Activated T-helper 17 cell treated with anti-CD3 and anti-CD28 coated beads, Interleukin-2, amount 50 U/mL, for 72 hours (primary cell): ENCODE measurements at places on chromosomes 5 and 9.

- no peak for ATAC-seq
These were observed 274.6 kb downstream of the TMEM38B start for GRCh38 chr9:105968811-105969466.

- no peak for ATAC-seq
These were observed 443.5 kb downstream of the PLK2 start for GRCh38 chr5:58016358-58016757.

DNA sequence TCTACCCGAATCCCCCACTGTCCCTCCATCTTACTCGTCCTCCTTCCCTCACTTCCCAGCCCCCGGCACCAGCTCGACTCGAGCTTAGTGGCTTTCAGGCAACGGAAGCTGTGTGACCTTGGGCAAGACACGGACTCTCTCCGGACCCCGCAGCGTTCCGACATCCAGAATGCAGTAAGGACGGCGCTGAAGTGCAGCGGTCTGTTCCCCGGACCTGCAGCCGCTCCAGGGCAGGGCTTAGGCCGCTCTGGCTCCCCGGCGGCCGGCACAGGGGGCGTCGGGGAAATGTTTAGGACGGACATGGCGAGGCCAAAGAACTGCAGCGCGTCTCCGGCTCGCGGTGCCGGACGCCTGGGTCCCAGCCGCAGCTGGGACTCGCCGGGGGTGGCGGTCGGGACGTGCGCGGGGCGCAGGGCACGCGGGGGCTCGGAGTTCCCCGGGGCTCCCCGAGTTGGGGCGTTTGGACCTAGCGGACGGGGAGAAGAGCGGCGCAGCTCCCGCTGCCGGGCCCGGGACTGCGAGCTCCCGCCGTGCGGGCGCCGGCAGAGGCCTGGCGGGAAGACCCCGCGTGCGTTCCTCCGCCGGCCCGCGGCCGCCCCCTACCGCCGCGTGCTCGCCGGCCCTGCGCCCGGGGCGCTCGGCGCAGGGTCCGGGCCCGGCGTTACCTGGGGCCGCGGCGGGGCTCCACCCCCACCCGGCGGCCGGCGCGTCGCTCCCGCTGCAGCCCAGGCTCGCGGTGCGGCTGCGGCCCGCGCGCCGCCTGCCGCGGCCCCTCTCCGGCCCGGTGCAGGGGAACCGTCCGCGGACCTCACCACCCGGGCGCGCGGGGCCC lies 5.6 kb upstream of the RNF44 start:
- peak; percentile 42 for ATAC-seq

DNA sequence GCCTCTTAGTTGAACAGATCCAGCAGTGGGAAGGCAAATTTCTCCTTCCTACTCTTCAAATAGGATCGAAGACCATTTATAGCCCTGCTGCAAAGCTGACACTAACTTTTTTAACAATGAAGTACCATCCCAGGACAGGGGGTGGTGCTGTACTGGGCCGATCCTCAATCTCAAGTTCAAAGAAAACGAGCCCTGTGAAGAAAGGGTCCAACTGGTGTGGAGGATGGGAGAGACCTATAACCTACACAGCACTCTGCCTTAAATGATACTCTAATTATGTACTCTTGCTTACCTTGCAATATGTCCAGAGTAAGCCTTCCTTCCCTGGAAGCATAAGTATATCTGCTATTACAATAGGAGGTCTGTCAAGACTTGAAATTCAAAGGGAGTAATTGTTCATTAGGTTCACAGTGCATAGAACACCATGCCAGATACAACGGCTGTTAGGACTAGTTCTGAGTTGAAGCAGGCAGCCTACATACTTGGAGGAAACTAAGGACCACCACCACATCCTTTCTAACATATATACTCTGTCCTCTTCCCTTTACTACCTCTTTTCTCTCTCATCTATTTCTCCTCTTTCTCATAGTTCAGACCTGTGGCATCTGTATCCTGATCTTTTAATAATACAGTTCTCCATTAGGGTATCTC lies 6.2 kb downstream of the ETF1 start:
- ATAC-seq, result no peak

DNA sequence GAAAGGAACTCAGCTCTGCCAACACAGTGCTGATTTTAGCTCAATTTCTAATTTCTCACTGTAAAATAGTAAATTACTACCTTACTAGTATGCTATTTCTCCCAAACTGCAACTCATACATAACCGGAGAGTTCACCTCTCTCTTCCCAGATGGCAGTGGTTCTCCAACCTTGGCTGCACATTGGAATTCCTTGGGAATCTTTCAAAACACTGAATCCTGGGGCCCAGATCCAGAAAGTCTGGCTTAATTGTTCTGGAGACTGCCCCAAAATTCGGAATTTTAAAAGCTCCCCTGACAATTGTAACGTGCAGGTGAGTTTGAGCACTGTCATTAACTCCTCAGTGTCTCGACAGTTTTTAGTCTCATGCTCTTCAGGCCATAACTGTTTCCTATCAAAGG lies 100.3 kb downstream of the SLC1A3 start:
- ATAC-seq, result no peak

- ATAC-seq, result no peak
These were observed 294.2 kb upstream of the PTGER4 start for GRCh38 chr5:40385544-40385943.

DNA sequence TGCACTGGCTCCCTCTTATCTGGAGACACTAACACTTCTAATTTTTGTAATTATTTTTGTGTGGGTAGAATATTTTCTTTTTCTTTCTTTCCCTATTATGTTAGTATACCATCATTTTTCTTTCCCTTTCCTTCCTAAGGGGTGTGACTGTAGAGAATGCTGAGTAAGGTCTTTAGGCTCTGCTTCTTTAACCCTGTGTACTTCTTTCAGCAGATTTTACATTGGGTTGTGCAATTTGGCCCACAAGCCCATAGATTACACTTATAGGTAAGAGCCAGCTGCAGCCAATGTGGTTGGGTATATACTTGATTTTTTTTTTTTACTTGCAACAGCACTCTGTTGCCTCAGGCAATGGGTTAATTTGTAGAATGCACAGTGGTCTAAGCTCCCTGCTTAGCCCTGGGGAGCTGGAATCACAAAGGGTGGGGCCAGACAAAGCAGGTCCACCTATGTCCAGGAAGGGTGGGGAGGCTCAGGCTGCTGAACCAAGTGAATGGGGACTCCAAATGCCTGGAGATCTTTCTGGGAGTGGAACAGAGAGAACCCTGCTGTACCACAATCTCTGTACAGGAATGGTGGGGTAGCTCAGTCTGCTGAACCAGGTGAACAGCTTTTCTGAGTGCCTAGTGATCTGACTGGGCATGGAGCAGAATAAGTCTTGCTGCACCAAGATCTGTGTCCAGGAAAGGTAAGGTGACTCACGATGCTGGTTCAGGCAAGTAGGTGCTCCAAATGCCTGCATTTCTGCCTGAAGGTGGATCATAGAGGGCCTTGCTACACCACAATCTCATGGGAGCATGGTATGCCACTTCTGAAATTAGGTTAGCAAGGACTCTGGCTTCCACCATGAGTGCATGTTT lies 64.9 kb downstream of the SLC25A46 start:
- ATAC-seq, result no peak

GRCh38 chr9:126534431-126535186 lies 79.1 kb upstream of the LMX1B start:
- no peak for ATAC-seq

DNA sequence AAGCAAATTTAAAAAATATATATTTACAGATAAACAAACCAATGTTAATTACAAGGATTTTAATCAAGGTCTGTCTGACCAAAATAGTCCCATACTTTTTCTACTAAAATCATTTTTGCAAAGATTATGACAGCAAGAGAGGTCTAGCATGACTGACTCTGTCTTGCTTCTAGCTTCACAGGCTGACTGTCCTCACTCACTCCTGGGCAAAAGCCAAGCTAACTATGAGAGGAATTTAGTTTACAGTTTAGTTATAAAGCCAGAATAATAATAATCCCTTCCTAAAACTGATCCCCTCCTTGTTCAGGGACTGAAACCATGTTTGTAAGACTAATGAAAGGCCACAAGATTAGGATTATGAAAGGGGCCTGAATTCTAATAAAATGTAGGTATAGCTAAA lies 45.5 kb upstream of the HMGCS1 start:
- ATAC-seq, result no peak

DNA sequence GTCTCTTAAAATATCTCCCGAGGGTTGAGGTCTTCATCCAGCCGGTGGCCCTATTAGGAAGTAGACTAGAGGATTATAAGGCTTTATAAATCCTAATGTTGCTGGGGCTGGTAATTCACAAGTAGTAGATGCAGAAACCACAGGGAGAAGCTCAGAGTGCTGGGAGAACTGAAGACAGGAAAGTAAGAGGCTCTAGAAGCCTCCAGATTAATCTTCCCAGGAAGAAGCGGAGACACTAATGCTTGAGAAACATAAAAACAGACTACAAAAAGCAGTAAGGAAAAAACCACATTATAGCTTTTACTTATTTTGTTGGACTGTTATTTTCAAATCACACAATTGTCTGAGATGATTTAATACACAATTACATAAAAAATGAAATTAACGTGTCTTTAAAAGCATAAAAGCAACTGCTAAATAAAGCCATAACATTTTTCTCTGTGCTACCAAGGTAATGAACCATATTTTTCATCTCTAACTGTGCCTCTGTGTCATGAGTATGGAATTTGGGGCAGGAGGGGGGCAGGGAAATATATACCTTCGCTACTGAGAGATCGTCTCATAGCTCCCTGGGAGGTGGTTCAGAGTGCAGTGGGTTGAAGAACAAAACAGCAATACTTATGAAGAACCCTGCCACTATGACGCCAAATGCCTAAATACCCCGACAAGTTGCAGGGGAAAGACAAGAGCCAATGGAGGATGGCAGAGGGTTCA lies 806.2 kb upstream of the WWC1 start:
- no peak for ATAC-seq

DNA sequence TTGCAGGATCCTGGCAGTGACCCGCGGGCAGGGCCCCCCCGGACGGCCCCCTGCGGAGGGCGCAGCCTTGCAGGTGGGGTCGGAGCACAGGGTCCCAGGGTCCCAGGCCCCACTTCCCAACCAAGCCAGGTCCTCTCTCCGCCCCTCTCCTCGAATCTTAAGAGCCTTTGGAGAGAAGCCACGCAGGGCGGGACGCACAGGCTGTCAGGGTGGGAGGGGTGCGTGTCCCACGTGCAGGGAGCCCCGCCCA lies 18.4 kb upstream of the EGFL7 start:
- no peak for ATAC-seq

- ATAC-seq, result no peak
These were observed 63.5 kb downstream of the CEMIP2 start for GRCh38 chr9:71704796-71705195.

DNA sequence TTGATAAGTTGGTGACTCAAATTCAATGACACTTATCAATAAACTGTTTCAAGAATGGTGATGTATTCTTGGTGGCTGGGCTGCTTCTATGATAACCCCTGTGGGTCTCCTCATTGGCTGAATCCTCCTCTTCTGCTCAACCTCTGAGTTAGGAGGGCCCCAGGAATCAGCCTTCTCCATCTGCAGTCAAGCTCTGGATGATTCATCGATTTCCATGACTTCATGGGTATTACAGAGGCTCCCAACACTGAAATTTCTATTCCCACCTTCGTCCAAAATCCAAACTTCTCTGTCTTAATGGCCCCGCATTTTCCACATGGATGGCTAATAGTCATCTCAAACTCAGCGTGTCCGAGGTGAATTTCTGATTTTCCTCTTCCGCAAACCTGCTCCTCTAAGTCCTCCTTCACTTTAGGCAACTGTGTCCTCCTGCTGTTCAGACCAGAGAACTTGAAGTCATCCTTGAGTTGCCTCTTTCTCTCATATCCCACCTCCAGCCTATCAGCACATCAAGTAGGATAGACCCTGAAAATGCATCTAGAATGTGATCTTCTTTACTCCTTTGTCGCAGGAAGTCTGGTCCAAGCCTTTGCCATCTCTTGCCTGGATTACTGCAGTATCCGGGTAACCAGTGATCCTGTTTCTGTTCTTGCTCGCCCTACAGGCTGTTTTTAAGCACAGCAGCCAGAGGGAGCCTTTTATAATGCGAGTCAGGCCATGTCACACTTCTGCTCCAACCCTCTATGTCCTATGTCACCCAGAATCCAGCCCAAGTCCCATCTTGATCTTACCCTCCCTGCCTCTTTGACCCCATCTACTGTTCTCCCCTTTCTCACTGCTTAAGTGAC lies 41.4 kb upstream of the IL7R start:
- ATAC-seq, result peak; percentile 49

GRCh38 chr5:74693191-74693590 lies 8.2 kb downstream of the HEXB start:
- no peak for ATAC-seq

DNA sequence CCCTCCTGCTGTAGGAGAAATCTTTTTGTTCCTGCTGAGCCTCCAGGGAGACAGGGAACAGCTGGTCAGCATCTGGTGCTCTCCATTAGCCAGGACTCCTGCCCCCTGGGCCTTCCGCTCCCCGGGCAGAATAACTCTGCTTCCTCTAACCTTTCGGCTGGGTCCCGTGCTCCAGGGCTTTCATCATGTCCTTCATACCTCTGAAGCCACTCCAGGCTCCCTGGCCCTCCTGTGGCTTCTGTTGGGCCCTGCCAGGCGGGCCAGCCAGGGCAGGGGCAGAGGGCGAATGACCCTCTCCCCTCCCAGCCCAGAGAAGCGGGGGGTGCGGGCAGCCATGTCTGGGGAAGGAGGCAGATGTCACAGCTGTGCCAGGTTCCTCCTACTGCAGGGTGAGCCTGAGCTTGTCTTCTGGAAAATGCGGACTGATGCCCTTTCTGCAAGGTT lies 81.7 kb upstream of the LMX1B start:
- no peak for ATAC-seq

GRCh38 chr9:87445646-87446045 lies 52.0 kb upstream of the DAPK1 start:
- ATAC-seq, result peak; percentile 51

DNA sequence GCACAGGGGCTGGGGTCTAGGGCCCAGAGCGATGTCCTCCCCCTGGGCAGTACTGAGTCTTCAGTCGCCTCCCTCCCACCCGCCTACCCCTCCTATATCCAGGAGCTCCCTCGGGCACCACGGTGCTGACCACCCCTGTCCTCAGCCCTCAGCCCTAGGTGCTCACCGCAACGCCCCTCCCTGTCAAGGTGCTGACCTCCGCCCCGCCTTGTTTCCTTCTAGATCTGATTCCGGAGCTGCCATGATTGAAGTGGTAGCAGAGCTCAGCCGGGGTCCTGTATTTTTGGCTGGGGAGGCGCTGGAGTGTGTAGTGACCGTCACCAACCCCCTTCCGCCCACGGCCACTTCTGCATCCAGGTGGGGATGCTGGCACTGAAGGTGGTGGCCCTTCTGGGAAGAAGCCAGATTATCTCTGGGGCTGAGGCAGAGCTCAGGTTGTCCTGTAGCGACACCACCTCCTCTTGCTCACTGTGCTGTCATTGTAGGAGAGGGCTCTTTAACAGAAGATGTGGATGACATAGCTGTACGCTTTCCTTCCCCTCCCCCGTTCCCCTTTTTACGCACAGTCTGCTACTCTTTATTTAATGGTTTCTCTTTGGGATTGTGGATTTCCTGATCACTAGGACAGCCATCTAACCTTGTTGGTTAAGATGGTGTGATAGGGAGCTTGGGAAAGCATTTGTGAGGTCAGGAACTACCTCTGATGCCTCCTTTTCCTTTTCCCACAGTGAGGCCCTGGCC lies 598 bp downstream of the RGP1 start:
- peak; percentile 56 for ATAC-seq
